ENCODE measurements at places on chromosomes 7 and 10. TPM values are rescaled to one million over a fixed set of nuclear protein-coding genes. Genes with fewer than 3 reads are reported as not detected.
A peak's percentile ranks its signal among the peaks of the same experiment; 100 is the strongest.

DNA sequence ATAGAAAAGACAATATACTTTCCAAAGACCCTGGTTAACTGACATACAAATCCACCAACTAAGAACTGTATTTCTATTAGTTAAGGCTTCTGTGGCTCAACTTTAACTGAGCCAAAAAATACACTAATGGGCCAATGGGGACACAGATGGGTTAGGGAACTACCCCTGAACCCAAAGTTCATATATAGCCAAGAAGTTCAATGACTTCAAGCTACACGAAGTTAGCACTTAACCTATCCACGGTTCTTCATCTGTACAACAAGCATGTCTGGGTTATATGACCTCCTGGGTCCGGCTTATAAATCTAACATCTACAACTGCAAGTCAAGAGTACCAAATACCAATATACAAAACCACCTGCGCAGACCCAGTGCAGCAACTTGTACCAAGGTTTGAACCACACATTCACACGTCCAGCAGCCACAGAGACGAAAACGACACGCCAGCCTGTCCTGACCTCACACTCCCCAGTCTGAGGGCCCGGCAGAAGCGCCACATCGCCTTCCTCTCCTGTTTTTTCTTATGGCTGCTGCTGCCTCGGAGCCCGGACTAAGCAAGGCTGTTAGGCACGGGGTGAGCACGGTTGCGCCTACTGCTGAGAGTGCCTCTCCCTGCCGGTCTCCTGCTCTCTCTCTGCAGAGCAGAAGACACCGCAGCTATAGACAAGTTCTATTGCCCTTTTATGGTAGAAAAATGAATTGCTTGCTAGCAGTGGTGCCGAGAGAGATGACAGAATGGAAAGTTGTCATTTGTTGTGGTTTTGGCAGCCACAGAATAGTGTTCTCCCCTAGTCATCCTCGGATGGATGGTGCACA, 86.3 kb downstream of the RNF216 start:
- peak; percentile 89 for DNase-seq

GRCh38 chr7:115122388-115122787, 200.5 kb downstream of the MDFIC start:
- no peak for DNase-seq

DNA sequence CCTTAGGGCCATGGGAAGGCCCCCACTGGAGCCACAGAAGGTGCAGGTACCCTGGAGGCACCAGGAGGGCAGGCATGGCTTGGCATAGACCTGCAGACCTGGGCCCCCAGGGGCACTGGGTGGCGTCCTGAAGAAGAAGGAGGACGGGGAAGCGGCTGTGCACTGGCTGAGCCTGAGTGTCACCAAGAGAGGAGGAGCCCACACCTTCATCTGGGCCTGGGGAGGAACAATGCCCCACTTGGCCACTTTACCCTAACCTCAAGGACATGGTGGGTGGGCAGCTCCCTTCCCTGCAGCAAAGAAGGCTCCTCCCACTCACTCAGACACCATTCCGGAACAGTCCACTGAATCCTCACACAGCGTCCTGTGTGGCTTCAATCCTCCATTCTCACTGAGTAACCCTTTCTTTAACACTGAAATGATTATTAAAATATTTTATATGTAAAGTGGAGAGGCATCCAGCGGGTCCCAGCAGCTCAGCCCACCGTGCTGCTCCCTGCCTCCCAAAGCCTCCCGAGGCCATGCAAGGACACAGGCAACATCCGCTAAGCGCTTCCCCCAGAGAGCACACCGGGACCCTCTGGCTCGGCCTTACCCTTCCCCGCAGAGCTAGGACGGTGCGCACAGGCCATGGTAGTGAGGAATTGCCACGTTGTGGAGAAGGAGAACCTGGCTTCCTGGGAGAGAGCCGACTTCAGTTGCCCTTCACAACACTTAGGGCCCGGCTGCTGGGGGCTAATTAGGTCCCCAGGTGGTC, 516.7 kb upstream of the MGMT start:
- no peak for DNase-seq

- no peak for DNase-seq
Observed at GRCh38 chr10:119403921-119404320, 138.6 kb downstream of the RGS10 start.

- DNase-seq: no peak
Observed at GRCh38 chr7:64879800-64880199, 23.3 kb upstream of the ZNF273 start.

GRCh38 chr7:607938-608337, 88.3 kb upstream of the PDGFA start:
- DNase-seq: peak; percentile 32

GRCh38 chr10:42959833-42960232, 117.0 kb upstream of the RET start:
- DNase-seq: no peak

Gene DKK1
- polyA plus RNA-seq: 0.84 TPM

Gene HMX3
- polyA plus RNA-seq: not detected

Gene EN2
- not detected for polyA plus RNA-seq

Gene FAM237B
- not detected for polyA plus RNA-seq
